ENCODE measurements at places on chromosomes 2 and 18. TPM values are rescaled to one million over a fixed set of nuclear protein-coding genes. Genes with fewer than 3 reads are reported as not detected.

GRCh38 chr18:37900326-37900725 is 334.7 kb upstream of the CELF4 start:
- no peak for DNase-seq

GRCh38 chr18:37956902-37957301 is 391.3 kb upstream of the CELF4 start:
- DNase-seq, result no peak

DNA sequence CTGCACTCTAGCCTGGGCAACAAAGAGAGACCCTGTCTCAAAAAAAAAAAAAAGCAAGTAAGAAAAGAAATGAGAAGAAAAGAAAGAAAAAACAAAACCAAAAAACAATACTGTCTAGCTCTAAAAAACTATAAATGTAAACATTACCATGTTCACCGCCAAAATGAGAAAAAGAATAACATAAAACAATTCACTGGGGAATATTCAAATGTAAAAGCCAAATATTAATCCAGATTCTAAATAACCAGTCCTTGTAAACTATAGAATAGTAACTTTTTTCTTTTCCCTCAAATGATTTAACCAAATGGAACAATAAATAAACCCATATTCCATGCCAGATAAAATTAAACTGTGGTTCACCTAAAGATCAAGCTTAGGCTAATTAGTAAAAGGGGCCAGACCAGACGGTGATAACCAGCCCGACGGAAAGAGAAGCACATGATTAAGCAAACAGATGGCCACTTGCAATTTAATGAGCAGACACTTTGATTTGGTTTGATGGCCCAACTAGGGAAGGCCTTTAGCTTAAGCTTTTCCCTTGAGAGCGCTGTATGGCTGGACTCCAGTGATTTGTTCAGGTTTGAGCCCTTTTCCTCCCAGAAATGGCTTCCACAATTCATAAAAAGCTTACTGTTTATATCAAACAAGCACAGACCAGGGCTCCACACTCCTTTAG is 39.4 kb upstream of the ZNF397 start:
- no peak for DNase-seq

- DNase-seq, result no peak
These were observed 52.8 kb downstream of the GALNT1 start for GRCh38 chr18:35634323-35634722.

- no peak for DNase-seq
These were observed 95.1 kb downstream of the DYM start for GRCh38 chr18:49365346-49365745.

DNA sequence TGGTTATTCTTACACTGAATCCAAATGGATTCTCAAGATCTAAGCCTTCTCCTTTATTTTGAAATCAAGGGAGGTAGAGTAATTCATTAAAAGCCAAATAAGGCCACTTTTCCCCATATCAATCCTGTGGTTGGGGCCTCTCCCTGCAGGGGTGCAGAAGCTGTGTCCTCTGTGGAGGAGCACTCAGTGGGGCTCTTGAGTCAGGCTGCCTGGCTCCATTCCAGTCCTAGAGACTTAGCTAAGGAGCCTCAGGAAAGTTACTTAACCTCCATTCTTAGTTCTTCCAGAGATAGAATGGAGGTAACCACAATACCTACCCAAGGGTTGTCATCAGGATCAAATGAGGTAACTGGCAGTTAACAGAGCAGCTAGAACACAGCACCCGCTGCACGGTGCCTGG is 564.3 kb downstream of the CMPK2 start:
- DNase-seq, result no peak

DNA sequence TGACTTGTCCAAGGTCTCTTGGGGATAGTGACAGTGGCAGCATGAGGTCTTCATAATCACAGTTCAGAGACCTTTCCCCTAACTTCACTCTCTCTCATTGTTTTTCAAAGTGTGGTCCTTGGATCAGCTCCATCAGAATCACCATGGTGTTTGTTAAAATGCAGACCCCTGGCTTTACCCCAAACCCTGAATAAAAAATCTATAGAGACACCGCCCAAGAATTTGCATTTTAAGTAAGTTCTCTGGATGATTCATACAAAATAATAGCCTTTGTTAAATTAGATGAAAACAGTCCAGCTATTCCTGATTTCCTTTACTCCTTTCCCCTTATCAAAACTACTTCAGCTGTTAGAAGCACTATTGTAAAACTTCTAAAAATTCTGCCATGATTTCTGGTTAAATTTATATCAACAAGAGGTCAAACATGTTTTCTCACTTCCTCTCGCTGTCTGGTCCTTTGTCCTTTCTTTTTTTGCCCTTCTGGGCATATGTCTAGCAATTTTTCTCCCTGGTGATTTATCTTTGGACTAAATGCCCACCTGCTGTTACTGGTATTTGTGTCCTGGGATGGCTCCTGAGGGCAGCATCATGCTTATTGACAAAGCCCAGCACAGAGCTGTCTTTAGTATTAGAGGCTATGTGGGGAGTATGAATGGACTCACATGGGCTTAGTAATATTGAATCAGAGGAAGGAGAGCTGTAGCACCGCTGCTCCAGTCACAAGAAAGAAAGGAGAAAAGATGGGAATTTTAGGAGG is 63.4 kb downstream of the LHCGR start:
- no peak for DNase-seq

- DNase-seq, result no peak
These were observed 144.8 kb downstream of the PXDN start for GRCh38 chr2:1599301-1600085.

DNA sequence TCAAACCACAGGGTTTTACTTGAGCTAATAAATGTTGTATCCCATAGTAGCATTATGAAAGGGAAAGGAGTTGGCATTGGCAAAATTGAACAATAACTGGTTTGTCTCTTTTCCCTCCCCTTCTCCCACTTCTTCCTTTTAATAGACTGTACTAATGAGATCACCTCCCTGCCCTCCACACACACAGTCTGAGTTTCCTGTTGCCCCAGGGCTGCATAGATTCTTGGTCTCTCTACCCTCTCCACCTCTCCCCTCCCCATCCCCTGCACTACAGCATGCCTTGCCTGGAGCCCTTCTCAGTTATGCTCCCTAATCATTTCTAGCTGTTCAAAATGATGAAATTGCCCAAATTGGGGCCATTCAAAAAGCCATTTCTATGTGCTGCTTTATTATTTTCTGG is 37.2 kb upstream of the NEMP2 start:
- DNase-seq, result no peak

DNA sequence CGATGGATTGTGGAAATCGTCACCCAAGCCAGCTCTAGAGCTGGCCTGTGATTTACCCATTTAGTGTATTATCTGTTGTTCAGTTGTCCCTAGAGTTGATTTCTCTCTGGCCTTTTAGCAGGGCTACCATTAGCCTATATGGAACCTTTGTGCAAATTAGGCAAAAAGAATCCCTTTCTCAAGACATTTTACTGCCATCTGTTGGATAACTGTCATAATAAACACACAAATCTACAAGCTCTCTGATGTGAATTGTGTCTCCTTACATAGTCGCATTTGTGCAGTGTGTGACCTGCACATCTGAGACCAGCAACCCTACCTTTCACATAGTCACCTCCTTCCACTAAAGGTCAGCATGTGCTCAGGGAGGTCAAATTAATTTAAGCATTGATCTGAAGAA is 34.0 kb downstream of the LOXHD1 start:
- DNase-seq, result no peak

Gene ELMOD3
- 12.0 TPM for total RNA-seq

Gene ALK
- total RNA-seq, result 0.04 TPM

Gene LHCGR
- not detected for total RNA-seq

Gene FBXO41
- total RNA-seq, result 0.65 TPM

Gene CD8B
- total RNA-seq, result not detected

Measured in right lobe of liver (tissue), 6 donors.